ENCODE measurements at places on chromosomes 6 and 20.

- DNase-seq: no peak
These were observed 509.3 kb upstream of the CITED2 start for GRCh38 chr6:139883776-139884175.

GRCh38 chr6:107657755-107658461, 166.2 kb downstream of the SCML4 start:
- DNase-seq: peak; percentile 46

GRCh38 chr20:51321343-51322163, 221.0 kb downstream of the NFATC2 start:
- DNase-seq: no peak

DNA sequence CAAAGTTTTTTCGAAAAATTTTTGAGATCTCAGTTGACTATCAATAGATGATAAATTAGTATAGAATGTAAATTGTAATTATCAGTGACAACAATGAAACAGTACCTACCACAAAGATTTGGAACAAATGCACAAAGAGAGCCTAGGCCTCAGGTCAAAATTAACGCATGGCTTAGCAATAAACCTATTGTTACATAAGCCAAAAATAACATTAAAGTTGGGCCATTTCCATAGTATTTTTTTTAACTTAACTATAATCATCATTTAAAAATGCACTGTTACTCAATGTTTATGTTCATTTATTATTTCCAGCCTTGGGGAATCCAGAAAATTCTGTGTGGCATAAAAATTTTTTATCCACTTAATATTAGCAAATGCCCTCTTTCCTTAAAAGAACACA, 117.0 kb downstream of the EPB41L2 start:
- no peak for DNase-seq

GRCh38 chr6:26592649-26593048, 4.1 kb upstream of the ABT1 start:
- no peak for DNase-seq

DNA sequence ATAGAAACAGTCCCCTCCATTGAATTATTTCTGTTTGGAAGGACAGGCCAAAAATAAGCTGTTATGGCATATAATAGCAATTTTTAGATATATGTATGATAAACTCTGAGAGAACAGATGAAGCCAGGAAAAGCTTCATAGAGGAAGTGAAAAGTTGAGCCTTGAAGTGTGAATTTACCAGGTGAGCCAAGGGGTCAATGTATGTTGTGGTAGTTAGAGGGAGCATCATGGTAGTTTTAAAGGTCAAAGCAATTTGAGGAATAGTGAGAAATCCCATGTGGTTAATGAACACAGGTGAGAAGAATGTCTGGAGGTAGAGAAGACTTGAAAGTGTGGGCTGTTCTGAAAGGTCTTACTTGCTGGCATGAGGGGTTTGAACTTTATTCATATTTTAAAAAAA, 47.0 kb downstream of the COL19A1 start:
- DNase-seq: no peak

DNA sequence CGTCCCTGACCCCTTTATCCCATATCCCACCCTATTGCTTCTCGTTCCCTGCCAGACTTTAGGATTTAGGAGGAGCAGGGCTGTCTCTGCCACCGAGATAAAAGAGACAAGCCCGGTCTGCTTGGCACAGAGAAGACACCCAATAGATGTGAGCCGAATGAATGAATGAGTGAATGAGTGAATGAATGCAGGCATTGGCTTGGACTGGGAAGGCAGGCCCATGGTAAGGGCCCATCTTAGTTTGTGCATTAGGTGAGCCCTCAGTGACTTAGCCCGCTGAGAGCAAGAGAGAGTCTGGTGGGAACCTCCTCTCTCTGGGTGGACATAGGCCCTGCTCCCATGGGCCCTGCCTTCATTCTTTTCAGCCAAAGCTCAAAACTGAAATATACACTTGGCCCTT, 879 bp upstream of the BPIFB6 start:
- DNase-seq: no peak

DNA sequence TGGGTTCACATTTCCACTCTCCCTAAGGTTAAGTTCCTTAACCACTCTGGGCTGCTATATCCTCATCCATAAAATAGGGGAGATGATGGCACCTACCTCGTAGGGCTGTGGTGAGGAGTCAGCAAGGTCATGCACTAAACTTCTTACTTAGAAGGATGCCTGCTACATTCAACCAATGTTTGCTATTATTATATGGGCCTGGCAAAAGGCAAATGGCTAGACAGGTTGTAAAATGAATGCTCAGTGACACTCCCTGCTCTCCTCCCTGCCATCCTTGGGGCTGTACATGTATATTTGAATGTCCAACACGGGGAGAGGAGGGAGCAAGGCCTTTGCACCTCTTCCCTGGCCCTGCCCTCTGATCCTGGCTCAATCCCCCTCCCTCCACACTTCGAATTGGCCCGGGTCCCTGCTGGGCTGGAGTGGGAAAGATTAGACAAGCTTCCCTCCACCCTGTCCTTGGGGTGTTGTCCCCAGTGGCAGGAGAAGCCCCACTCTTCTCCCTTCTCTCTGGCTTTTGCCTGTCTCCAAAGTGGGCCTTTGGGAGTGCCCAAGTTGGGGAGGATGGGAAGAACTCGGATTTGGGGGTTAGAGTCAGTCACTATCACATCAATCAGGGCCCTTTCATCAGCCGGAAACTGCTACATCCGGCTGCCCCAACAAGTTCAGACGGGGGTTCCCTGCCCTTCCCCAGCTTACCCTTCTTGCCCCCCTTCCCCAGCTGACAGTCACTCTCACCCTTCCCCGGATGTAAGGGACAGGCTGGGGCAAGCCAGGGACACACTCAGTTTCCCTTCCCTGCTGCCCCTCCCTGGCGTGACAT, 36.3 kb upstream of the VEGFA start:
- DNase-seq: no peak

Data from CD4-positive, alpha-beta T cell treated with Interleukin-6 at 100 ng/mL for 8 hours (primary cell).